ENCODE measurements at places on chromosomes 1 and 21. TPM values are rescaled to one million over a fixed set of nuclear protein-coding genes. Genes with fewer than 3 reads are reported as not detected.

FCAMR gene
- not detected for total RNA-seq

NUDC gene
- total RNA-seq: 93.7 TPM

AGPAT3 gene
- total RNA-seq: 21.2 TPM

ERICH3 gene
- not detected for total RNA-seq

COL11A1 gene
- not detected for total RNA-seq

CFHR5 gene
- not detected for total RNA-seq

S100A7 gene
- not detected for total RNA-seq

RLF gene
- total RNA-seq: 26.1 TPM

EYA3 gene
- 33.1 TPM for total RNA-seq

NPHS2 gene
- total RNA-seq: not detected

KDF1 gene
- 0.27 TPM for total RNA-seq

CACNA1S gene
- not detected for total RNA-seq

NECTIN4 gene
- not detected for total RNA-seq

LDLRAD1 gene
- total RNA-seq: not detected

DCDC2B gene
- not detected for total RNA-seq

CDA gene
- total RNA-seq: not detected

PALMD gene
- not detected for total RNA-seq

TMEM51 gene
- total RNA-seq: 0.35 TPM

TEDDM1 gene
- total RNA-seq: not detected

PPIAL4G gene
- 0.36 TPM for total RNA-seq

CCDC17 gene
- total RNA-seq: 2.6 TPM

LCE1C gene
- total RNA-seq: not detected

MYBPHL gene
- not detected for total RNA-seq

THEM5 gene
- total RNA-seq: not detected

HEYL gene
- total RNA-seq: 1.1 TPM

NUP210L gene
- 0.10 TPM for total RNA-seq

FMO5 gene
- total RNA-seq: 0.23 TPM

OPRD1 gene
- 0.05 TPM for total RNA-seq

OXCT2 gene
- 2.9 TPM for total RNA-seq
